ENCODE measurements at places on chromosomes 12 and 14. TPM values are rescaled to one million over a fixed set of nuclear protein-coding genes. Genes with fewer than 3 reads are reported as not detected.

DNA sequence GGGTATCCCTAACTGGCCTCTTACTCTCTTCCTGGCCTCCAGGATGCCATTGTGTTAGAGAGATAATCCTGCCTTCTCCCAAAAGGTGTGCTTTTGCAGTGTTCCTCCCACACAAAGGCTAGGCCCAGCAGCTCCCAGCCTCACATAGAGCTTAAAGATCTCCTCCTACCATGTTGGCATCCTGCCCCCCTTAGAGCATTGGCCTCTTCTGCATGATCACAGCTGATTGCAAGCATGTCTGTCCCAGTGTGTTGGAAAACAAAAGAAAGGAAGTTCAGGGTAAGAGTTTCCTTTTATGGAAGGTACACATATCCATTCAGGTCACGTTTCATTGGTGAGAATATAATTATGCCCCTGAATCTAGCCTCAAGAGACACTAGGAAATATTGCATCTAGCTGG, 405.4 kb downstream of the TMTC2 start:
- no peak for DNase-seq

The OR6C2 gene
- polyA plus RNA-seq = not detected

The SNRNP35 gene
- 44.1 TPM for polyA plus RNA-seq

GRCh38 chr12:56013482-56013881, 7.4 kb upstream of the IKZF4 start:
- DNase-seq = no peak

DNA sequence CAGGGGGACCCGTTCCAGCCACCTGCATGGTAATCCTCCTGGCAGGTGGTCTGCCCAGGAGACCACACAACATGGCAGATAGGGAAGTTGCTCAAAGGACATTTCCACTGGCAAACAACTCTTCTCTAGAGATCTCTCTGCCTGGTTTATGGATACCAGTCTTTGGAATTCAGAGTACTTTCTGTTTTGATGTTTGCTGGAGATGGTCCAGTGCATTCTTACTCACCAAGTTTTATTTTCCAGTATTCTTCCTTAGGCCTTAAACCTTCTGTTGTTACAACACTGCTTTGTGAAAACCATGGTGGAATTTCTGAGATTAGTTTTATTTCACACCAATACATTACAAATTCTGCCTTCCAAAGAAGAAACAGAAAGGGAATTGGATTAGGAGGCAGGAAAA, 428.3 kb downstream of the FUT8 start:
- no peak for DNase-seq

DNA sequence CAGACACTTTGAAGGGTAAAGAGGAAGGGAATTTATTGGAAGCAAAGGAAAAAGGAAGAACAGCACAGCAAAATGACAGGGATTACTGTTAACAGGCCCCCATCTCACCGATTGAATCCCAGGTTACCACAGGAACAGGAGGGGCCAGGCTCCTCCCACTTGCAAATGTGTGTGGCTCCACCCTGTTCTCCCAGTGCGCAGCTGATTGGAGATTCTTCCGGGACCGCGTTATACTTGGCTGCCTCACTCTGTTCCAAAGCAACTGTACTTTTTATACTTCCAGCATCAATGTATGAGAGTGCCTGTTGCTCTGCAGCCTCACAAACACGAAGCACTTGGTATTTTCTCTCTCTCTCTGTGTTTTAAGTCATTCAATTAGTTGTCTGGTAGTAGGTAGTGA, 273.6 kb upstream of the MDGA2 start:
- DNase-seq = no peak

The AQP2 gene
- 216 TPM for polyA plus RNA-seq

GRCh38 chr14:22052795-22053194, 379.2 kb upstream of the OR4E1 start:
- no peak for DNase-seq

DNA sequence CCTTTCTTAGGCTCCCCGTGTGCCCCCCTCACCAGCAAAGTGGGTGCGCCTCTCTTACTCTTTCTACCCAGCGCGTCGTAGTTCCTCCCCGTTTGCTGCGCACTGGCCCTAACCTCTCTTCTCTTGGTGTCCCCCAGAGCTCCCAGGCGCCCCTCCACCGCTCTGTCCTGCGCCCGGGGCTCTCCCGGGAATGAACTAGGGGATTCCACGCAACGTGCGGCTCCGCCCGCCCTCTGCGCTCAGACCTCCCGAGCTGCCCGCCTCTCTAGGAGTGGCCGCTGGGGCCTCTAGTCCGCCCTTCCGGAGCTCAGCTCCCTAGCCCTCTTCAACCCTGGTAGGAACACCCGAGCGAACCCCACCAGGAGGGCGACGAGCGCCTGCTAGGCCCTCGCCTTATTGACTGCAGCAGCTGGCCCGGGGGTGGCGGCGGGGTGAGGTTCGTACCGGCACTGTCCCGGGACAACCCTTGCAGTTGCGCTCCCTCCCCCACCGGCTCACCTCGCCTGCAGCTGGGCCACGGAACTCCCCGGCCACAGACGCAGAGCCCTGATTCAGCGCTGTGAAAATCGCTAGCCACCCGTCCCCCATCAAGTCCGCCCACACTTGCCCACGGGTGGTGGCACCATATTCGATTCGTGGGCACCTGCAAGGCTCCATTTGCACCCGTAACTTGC, 1.3 kb downstream of the TMEM233 start:
- no peak for DNase-seq

DNA sequence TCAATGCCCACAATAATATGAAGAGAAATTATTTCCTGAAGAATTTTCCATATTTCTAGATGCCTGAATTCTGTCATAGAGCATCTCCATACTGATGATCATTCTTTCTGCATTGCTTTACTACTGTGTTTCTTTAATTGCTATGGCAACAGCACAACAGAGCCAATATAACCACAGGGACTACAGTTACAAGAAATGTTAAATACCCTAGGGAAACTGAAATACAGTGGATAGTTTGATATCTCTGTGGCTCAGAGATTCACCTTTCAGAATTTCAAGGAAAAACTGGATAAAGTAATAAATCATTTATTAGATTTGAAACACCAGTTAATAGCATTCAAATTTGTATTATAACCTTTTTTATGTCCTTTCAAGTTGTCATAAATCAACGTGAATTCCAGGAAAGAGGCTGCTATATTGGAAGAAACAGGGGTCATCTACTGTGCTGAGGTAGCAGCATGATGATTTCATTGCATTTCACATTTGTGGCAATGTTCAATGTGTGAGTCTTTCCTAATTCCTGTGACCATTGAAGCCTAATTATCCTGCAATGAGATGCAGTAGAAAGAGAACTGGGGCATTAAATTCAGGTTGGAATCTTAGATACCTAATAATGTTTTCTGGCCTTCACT, 267.1 kb downstream of the LRFN5 start:
- no peak for DNase-seq

GRCh38 chr12:21644516-21644915, 13.1 kb downstream of the LDHB start:
- DNase-seq = no peak

- no peak for DNase-seq
Observed at GRCh38 chr12:66203820-66204219, 14.8 kb downstream of the IRAK3 start.

The PRPH gene
- not detected for polyA plus RNA-seq

All from left renal cortex interstitium (tissue), 4 donors.